ENCODE measurements at places on chromosomes 11 and 22. TPM values are rescaled to one million over a fixed set of nuclear protein-coding genes. Genes with fewer than 3 reads are reported as not detected.
A peak's percentile ranks its signal among the peaks of the same experiment; 100 is the strongest.

OR4A16 gene
- not detected for total RNA-seq

CRYBB2 gene
- total RNA-seq = not detected

MPZL2 gene
- total RNA-seq = 143 TPM

OR8D4 gene
- total RNA-seq = not detected

GDPD4 gene
- not detected for total RNA-seq

DRD2 gene
- total RNA-seq = not detected

DNA sequence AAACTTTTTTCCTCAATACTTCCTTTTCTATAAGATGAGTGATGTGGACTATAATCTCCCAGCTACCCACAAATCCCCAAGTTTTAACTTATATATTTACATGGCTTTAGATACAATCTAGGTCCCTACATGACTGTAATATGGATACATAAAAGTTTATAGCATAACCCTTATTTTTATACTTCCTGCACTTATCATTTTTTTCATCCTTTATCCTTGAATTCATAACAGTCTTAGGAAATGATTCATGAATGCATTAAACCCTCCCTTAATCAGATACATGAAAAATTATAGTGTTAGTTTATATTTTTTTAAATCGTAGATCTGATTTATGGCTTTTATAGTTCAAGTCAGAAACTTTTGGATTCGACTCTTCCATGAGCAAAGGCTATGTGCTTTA, 195.8 kb downstream of the MAML2 start:
- DNase-seq = no peak

- DNase-seq = no peak
Measured at GRCh38 chr22:24008381-24009226, 2.5 kb upstream of the CABIN1 start.

- DNase-seq = peak; percentile 61
Measured at GRCh38 chr11:2139123-2139521, at the start of gene IGF2. TSS of gene IGF2 (minus strand) at chr11:2139389. CDS start at chr11:2135523, 3,866 bp downstream.

DNA sequence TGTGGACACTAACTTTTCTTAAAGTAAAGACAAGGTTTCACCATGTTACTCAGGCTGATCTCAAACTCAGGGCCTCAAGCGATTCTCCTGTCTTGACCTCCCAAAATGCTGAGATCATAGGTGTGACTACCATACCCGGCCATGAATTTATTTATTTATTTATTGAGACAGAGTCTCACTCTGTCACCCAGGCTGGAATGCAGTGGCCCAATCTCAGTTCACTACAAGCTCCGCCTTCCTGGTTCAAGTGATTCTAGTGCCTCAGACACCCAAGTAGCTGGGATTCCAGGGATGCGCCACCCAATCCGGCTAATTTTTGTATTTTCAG, 29.7 kb upstream of the PCF11 start:
- no peak for DNase-seq

DNA sequence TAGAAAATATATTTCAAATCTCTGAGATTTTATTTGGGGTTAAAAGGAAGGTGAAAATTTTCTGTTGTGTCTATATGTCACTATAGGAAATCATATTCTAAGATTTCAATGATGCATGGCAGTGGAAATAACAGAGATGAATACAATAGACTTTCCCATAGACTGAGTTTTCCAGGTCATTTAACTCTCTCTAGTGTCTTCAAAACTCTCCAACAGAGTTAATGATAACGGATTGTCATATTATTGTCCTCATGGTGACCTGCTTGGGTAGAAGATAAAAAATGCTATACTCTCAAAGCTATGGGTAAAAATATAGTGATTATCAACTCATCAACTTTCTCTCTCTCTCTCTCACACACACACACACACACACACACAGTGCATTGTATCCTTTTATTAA, 312.9 kb downstream of the CNTN5 start:
- no peak for DNase-seq

- no peak for DNase-seq
Measured at GRCh38 chr11:63609971-63610580, 4.2 kb downstream of the PLAAT3 start.

DNA sequence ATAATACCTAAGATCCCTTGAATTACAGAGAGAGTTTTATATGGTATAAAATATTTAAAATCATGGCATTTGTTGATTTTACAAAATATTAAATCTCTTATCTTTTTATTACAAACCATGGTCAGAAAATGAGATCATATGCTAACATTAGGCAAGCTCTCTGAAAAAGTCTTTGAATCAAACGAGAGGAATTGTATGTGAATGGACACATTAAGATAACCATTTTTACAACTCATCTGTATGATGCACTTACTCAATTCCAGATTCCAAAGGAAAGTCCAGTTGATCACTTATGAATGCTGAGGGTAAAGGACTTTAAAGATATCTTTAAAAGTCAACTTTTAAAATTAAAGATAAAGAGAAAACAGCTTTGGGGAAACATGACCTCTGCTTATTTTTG, 83.5 kb upstream of the LUZP2 start:
- DNase-seq = no peak

DNA sequence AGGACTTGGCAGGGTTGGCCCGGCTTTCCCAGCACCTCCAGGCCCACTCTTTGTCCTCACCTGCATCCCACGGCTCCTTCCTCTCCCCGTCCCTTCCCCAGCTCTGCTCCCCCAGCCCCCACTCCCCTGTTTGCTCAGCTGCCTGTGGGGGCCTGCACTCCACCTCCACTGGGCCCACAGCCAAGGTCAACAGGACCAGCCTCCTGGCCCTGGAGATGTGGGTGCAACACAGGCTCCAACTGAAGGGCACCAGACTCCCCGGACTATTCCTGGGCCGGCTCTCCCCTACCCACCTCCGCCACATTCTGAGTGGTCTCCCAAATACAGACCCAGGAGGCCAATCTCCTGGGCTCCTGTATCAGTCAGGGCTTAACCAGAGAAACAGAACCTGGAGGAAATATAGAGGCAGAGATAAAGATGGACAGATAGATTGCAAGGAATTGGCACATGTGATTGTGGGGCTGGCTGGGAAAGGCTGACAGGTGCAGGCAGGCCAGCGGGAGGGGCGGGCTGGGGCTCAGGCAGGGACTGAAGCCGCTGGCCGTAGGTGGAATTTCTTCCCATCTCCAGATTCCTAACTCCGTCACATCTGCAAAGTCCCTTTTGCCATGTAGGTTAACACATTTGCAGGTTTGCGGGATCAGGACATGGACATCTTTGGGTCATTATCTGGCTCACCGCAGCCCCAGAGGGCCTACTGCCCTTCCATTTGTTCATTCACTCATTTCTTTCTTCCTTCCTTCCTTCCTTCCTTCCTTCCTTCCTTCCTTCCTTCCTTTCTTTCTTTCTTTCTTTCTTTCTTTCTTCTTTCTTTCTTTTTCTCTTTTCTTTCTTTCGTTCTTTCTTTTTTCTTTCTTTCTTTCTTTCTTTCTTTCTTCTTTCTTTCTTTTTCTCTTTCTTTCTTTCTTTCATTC, 45.8 kb upstream of the MYH9 start:
- peak; percentile 67 for DNase-seq

- DNase-seq = no peak
Measured at GRCh38 chr22:30048681-30049080, 31.6 kb upstream of the HORMAD2 start.

GRCh38 chr11:133904818-133905515, 51.8 kb downstream of the IGSF9B start:
- peak; percentile 4 for DNase-seq

GRCh38 chr22:19741053-19741452, 17.7 kb downstream of the GP1BB start:
- no peak for DNase-seq

GRCh38 chr11:79189055-79189454, 251.8 kb downstream of the TENM4 start:
- no peak for DNase-seq

GRCh38 chr11:10640308-10640707, 53.2 kb downstream of the IRAG1 start:
- DNase-seq = no peak

DNA sequence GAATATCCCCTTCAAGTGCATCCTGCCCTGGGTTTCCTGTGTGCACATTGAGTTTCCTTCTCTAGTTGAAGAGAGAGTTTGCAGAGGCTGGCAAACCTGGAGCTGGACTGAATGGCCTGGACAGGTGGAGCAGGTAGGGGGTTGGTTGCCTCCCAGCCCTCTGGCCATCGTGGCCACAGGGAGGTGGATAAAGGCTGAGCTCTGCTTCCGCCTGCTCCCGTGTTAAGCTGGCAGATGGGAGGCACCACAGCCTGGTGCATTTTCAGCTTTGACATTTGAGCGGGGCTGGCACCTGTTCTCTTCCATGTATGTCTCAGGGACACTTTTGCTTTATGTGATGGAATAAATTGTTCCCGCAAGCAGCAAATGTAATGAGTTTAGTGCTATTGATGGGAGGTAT, 11.1 kb downstream of the MICAL2 start:
- DNase-seq = no peak

DNA sequence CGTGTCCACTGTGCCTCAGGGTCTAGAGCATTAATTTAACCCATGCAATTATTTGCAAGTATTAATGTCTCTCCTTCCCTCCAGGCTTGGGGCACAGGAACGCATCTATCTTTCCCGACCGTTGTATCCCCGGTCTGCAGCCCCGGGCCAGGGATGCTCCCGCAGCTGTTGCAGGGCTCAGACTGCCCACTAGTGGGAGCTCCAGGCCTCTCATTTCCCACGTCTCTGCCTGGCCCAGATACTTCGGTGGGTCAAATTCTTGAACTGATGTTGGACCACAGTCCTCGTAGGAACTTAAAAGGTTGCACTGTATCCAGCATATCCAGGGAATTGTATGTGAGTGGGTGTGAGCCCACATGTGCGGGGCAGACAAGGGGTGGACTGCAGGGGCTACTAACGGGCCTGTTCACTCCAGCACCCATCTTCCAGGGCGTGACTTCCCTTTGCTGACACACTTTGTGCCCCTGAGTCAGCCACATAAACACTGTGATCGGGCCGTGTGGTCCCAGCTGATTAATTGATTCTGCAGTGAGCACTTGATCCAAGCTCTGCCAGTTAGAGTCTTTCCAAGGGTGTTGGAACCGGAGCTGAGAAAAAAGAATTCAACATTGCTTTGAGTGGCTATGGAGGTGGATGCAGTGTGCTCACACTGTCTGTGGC, 451.3 kb downstream of the TBC1D22A start:
- no peak for DNase-seq

DNA sequence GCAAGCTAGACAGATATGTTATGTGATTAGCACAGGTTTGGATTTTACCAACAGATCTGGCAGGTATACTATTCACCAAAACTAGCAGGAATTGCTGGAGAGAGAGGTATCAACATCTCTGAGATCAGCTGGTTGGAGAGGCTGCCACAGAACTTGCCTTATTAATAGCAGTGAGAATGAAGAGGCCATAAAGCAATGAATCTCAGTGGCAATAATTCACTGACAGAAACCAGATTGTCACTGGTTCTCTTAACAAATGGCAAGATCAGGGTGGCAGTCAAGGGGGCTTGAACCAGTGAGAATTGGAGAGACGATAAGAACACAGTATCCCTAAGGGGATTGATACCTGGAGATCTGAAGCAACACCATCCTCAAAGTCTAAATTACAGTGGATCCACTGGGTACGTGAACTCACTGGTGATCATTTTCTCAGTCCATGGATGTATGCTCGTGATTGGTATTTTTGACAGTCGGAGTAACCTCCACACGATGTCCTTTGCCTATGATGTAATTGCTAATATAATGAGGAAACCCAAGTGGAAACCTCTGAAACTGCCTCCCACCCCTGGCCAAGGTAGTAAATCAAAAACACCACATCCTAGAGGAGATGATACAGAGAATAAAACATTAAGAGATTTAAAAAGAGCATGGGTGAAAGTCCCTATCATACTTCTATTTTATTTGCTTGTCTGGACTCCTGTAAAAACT, 17.7 kb upstream of the SLC5A12 start:
- DNase-seq = no peak

DNA sequence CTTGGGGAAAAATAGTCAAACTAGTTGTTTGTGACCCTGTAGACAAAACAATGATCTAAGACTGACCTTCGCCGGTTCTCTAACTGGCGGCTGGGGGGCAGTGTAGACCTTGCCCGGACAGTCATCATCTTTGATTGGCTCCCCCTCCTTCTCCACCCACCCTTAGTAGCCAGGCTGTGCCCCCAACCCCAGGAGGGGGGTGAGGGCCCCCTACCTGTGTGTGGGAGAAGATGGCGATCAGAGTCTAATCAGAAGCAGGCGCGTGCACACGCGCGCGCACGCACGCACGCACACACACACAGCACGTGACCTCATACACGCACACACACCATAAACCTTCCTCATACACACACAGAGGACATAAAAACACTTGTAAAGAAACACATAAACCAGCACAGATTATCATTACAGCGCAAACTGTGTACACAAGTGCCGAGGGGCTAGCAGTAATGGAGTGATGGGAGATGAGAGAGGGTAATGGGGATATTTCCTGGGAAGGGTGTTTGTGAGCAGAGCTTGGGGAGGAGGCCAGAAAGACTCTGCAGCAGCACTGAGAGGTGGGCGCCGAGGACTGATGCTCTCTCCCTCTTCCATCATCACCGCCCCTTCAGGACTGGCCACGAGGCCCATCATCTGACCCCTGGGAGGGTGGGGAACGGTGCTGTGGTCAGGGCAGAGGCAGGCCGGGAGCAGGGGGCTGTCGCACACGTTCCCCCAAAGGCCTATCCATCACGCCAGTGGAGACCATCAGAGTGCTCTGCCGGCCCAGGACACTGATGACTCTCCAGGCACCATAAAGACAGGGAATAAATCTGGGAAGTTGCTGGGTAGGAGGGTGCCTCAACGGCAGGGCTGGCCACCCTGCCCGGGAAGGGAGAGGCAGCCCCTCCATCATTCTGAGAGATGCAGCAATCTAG, 12.2 kb downstream of the NECTIN1 start:
- peak; percentile 72 for DNase-seq

DNA sequence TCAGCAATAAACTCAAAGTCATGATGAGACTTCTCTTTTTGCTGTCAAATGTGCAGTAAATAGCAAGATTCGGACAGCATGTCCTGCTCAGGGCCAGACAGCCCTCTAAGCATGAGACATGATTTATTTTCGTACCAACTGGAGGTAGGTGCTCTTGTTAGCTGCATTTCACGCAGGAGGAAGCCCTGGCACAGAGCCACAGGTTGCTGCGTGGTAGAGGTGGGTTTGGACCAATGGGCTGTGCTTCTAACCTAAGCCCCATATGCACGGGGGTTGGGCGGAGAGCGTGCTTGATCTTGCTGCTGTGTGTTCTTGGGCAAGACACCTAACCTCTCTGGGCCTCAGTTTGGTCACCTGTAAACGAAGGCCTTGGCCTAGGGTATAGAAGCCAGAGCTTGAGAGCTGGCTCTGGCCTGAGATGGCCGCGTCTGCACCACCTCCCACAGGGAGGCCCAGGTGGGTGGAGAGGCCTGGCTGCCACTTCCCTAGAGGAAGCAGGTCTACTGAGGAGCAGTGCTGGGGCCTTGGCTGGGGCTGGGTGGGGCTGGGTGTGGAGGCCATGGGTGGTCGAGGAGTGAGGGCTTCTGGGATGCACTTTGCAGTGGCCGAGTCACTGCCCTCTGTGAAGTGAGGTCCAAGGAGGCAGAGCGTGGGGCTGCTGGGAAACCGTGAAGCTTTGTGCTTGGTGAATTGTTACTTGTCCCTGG, 38.5 kb upstream of the GRAMD4 start:
- no peak for DNase-seq

GRCh38 chr11:38272376-38272775, 1674.3 kb upstream of the RAG2 start:
- DNase-seq = no peak
